ENCODE measurements at places on chromosomes 13 and 19.

DNA sequence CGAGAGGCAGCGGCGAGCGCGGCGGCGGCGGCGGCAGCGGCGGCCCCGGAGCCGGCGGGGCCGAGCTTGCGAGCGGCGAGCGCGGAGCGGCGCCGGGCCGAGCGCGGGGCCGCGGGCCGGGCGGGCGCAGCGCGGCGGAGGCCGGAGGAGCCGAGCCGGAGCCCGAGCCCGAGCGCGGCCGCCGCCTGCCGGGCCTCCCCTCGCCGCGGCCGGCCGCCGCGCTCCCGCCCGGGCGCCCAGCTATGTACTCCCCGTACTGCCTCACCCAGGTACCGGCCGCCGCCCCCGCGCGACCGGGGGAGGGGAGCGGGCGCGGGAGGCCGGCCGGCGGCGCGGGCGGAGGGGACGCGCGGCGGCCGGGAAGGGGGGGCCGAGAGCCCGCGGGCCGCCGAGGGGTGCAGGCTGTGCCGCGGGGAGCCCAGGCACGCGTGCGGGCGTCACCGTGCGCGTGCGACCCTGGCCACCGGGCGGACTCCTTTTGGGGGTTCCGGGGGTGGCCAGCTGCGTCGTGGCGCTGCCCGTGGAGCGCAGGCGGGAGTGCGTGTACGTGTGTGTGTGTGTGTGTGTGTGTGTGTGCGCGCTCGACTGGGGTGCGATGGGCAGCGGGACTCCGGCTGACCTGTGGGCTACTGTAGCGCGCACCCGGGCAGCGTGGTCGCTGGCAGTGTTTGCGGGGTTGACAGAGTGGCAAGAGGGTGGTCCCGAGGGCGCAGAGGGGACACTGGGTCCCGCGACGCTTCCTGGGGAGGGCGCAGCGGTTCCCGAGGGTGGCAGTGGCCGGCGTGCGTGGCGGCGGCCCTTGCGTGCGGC lies 526 bp downstream of the NFIX start:
- DNase-seq: no peak

DNA sequence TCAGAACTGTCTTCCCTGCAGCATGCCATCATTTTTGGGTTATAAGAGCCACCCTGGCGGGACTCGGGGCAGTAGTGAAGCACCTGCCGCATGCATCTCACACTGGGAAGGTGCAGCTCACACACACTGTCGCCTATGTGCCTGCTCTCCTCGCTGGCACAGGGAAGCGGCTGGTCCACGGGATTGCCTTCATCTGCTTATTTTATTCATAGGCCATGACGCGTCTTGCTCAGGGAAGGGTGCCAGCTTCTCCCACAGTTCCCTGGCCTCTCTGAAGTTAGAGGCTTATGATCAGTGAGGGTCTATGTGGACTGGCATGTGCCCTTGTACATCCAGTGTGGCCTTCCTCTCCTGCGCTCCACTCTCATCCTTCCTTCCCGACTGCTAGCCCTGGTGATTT lies 150.0 kb downstream of the KLF12 start:
- no peak for DNase-seq

DNA sequence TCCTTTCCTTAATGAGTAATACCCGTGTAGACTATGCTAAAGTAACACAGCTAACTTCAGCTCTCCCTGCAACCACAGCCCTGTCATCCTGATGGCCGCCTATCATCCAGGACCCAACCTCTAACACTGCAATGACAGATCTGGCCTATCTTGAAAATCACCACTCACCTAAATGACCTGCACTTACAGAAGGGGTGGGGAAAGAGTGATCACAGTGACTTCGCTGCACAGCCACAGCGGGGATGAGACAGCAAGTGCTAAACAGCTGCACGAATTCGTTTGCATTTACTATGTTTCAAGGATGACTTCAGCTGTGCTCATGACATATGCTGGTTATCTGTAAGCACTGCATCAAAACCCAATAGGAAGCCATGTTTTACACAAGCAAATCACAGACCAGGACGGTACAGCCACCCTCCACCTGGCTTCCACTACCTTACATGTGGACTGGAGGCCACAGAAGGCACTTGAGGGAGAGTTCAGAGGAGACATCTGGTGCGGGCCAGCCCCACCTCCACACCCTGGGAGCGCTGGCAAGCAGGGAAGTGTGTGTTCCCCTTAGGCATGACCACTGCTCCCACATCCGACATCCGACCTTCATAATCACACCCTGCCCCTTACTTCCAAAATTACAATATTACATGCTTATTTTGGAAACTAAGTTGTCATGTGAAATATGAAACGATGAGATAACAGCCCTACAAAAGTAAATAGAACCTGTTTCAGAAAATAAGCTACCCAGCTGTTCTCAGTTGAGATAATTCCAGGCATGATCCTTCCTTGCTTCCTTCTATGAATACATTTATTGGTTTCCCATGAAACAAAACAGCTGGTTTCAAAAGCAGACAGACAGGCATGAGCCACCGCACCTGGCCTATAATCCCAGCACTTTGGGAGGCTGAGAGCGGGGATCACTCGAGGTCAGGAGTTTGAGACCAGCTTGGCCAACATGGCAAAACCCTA lies 95.7 kb downstream of the STK24 start:
- no peak for DNase-seq

- DNase-seq: no peak
These were observed 24.6 kb downstream of the BICRA start for GRCh38 chr19:47633517-47633916.

DNA sequence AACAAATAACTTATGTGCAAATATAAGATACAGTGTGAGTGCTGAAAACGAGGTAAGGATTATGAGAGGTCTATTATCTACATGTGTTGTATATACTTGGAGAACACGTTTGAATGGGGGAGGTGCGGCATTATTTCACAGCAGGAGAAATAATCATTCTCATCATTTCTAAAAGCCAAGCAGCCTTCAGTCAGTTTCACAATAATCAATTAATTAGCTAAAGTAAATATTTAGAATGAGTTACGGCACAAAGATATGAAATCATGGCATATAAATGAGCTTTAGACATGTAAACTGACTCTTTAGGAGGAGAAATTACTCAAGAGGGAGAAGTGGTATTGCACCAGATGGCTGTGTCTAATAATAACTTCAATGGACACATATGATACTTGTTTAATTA lies 366.6 kb downstream of the DNAJC15 start:
- DNase-seq: no peak

GRCh38 chr19:22427547-22427946 lies 5.4 kb upstream of the ZNF98 start:
- DNase-seq: no peak

DNA sequence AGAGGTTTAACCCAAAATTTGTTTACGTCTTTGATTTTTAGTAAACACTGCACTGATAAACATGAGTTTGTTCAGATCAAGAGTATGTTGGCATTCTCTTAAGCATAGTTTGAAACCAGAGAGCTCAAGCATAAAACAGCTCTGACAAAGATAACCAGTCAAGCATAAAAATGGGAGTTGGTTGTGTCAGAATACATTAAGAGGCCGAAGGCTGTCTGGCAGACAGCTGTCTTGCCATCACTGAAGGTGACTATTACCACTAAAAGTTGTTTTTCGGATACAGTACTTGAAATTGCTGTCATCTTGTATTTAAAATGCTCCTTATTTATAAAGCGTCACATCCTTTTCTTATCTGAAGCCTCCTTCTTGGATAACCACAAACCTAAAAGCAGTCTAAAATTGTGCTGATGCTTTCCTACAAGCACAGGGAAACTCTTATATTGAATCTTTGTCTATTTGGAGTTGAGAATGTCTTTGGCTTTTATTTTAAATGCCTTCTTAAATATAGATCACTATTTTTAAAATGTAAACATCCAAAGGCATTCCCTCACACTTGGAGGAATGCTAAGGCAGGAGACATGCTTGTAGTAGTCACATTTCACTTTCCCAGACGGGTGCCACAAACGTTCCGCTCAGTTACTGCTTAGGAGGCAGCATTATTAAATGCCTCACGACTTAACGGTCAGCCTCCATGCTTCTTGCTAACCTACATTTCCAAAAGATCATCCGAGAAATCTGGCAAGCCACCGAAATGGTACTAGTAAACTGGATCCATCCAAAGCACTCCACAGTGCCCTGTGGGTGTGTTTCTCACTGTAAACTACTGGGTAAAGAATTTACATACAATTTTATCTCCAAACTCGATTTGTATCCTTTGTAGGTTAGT lies 1.5 kb downstream of the SMAD9 start:
- peak; percentile 19 for DNase-seq

DNA sequence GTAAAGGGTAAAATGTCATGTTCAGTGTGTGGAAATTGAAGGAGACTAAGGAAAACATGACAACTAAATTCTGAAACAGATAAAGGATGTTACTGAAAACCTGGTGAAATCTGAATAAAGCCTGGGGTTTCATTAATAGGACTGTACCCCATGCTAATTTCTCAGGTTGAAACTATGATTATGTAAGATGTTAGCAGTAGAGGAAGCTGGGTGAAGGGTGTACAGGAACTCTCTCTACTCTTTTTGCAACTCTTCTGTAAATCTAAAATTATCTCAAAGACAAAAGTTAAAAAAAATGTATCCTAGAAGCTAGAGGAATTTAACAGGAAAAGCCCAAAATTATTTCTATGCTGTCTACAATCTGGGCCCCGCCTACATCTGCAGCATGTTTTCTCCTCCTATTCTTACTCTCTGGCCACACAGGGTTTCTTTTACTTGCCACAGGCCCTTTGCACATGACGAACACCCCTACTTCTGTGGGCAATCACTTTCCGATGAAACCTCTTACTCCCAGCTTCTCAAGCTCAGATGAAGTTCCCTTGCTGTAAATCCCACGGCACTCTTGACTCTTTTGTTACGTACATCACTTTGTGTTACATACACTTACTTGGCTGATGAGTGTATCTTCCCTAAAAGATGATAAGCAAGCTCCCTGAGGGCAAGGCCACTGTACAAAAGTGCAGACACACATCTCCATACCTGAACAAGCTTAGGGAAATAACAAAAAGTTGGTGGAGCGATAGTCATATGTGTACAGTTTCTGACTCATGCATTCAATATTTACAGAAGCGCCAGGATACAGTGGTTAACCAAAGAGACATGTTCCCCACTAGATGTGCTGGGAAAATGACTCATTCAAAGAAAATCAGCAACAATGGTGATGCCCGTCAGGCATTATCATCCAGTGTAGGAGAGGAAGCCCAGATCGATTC lies 32.6 kb downstream of the RUBCNL start:
- DNase-seq: peak; percentile 94

DNA sequence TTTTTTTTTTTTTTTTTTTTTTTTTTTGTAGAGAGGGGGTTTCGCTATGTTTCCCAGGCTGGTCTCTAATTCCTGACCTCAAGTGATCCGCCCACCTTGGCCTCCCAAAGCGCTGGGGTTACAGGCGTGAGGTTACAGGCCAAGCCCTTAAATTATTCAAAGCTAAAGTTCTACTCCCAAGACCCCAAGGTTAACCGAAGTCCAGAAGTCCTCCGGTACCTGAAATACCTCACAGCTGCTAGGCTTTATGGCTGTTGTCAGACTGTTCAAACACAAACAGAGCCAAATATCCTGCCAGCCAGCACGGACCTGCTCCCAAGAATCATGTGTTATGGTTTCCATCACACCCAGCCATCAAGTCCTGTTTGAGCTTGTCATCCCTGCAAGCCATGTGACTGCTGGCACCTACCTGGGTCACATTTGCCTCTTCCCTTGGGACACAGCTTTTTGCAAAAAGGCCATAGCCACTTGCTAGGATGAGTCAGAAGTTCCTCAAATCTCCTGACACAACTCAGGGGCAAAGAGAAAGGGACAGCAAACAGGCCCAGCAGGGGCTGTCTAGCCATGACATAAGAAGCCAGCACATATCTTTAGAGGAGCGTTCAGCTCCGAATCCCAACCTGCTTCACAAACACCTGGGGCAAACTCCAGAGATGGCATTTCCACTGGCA lies 129.9 kb downstream of the FOXO1 start:
- no peak for DNase-seq

DNA sequence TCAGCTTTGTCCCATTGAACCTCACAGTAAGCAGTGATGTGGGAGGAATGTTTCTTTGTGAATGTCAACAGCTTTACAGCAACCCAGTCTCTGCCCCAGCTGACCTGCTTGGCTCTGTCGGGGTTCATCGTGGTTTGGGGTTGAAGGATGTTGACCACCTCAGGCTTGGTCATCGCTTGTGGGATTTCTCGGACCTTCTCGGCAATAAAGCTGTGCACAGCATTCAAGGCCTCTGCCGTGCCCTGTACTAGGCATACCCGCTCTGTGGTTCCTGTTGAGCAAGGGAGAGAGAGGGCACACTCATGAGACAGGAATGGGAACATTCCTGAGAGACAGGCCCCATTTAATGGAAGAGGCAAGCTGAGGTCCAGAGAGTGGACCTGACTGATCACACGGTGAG lies 20.0 kb downstream of the NOVA2 start:
- no peak for DNase-seq

DNA sequence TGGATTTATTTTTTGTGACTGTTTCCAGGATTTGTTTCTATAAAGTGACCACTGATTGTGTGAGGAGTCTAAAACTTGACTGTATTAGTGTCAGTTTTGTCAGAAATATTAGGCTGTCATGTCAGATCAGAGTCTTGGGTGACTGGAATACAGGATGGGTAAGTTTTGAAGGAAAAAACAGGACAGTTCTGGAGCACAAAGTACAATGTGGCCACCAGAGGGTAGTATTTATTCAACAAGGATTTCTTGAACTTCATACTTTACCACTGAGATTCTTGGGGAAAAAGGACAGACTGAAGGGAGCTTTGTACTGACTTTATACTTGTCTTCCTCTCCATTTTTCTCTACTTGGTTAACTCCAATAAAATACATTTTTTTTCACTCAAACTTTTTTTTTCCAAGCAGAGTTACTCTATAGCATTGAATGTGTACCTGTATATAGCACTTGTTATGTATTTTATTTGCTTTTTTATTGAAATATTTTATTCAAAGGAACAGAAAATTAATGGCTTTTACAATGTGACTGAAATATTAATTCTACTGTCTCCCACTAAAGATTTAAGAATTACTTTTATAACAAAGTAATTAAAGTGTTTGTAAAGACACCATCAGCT lies 51.1 kb downstream of the LMO7 start:
- DNase-seq: peak; percentile 40

DNA sequence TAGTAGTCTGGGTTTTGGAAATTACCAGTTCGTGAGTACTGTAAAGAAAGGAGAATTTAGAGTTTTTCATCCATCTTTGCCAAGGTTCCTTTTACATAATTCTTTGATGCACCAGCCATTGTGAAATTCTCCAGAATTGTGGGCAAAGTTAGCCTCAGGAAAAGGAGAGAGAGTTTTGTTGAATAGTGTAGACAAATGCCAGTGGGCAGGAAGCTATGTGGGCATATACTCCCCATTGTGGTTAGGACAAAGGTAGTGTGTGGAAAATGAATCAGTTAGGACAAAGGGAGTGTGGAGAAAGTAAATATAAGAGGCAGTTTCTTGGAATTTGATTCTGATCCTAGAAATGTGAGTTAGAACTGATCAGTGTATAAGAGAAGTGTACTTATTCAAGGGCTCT lies 67.9 kb downstream of the PCCA start:
- peak; percentile 47 for DNase-seq

DNA sequence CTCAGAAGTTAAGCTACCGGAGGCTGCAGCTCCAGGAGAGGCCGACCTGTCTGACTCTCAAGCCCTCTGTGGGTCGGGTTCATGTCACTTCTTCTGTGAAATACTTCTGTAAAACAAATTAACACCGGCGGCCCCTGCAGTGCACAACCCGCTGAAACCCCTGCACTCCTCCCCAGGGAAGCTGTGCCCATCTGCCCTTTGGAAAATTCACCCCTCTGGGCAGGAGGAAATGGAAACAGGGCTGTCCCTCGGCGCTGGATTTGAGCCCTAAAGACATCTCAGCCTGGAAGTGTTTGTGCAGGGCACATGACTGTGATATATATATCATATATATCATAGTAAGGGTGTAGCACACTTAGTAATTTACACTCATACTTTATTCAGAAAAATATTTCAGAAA lies 415.3 kb downstream of the IRS2 start:
- DNase-seq: no peak

- no peak for DNase-seq
These were observed 65.3 kb downstream of the MAB21L1 start for GRCh38 chr13:35411059-35411744.

Measured in astrocyte of the cerebellum (primary cell).